ENCODE measurements at places on chromosomes 6 and 20.

GRCh38 chr6:138724015-138724414 lies 49.6 kb upstream of the CCDC28A start:
- DNase-seq = no peak

- no peak for DNase-seq
Measured at GRCh38 chr6:4608361-4609115, 167.7 kb upstream of the CDYL start.

DNA sequence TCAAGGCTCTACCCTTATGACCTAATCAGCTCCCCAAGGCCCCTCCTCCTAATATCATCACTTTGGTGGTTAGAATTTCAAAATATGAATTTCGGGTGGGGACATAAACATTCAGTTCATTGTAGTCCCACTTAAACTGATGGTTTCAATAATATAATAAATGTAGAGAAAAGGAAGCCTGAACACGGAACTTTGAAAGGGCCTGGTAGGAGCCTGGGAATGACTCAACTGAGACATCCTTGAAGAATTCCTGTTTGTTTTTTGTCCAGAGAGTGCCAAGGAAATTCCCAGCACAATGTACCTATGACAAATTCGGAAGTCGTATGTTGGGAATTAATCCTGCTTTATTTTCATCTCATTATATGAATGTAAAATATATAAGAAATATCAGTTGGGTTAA lies 457.9 kb downstream of the PLCB1 start:
- DNase-seq = no peak

DNA sequence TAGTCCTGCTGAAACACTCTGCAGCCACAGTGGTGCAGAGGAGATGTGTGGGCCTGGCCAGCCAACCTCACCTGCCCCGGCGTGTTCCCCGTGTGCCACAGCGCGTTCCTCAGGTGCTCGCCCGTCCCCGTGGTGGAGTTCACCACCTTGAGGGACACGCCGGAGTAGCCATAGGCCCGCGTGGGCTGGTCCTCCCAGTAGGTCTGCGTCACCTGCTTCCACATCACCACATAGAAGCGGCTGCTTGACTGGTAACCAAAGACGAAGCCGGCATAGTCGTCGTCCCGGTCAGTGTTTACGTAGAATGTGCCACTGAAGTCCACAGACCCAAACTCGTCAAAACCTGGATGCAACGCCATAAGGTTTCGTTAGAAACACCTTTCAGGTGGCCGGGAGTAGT lies 31.5 kb downstream of the THBS2 start:
- DNase-seq = no peak

GRCh38 chr20:6974838-6975237 lies 207.4 kb downstream of the BMP2 start:
- DNase-seq = no peak

DNA sequence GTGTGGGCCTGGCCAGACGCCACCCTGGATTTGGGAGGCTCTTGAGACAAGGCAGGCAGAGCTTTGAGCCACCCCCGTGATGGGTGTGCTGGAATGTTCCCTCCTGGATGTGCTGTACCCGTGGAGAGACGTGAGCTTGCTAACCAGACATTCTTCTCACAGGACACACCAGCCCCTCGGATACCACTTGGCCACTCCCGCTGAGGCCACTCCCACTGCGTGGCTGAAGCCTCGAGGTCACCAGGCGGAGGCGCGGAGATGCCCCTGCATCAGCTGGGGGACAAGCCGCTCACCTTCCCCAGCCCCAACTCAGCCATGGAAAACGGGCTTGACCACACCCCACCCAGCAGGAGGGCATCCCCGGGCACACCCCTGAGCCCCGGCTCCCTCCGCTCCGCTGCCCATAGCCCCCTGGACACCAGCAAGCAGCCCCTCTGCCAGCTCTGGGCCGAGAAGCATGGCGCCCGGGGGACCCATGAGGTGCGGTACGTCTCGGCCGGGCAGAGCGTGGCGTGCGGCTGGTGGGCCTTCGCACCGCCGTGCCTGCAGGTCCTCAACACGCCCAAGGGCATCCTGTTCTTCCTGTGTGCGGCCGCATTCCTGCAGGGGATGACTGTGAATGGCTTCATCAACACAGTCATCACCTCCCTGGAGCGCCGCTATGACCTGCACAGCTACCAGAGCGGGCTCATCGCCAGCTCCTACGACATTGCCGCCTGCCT lies 14.1 kb downstream of the SLCO4A1 start:
- DNase-seq = no peak

DNA sequence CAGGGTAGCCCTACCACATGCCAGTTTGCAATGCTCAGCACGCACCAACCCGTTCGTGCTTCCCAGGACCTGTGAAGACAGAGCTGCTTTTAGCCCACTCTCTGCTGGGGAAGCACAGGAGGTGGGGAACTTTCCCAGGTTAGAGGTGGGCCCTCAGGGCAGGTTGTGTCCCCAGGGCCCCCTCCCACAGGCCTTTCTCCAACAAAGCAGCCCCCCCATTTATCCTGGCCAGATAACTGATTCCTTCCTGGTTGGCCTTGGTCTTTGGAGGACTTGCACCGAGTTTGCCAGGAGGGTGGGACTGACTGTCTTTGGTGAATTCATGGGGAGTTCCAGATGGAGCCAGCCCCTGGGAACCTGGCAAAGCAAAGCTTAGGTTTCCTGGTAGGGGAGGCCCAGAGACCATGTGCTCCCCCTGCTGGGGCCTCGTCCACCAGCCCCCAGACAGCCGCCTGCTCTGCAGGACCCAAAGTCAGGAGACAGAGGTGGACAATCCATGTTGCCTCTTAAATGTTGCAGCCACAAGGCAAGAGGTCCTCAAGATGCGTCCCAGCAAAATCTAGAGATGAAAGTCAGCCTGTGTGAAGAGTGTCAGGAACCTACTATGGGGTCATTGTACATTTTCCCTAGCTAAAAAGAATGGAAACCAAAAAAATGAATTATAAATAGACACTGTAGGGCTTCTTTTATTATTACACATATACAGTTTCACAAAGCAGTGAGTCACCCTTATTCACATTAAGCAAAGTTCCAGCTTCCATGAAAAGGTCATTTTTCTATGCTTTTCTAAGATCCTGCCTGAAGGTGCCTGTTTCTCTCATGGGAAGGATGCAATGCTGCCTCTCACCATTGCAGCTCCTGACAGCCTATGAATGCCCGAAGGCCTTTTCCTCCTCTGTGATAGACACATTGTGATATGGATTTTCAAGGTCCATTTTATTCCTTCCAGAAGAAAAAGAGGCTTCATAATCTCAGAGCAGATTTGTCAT lies 497.8 kb downstream of the PREX1 start:
- DNase-seq = no peak

GRCh38 chr6:111423960-111424846 lies 58.8 kb downstream of the REV3L start:
- no peak for DNase-seq

DNA sequence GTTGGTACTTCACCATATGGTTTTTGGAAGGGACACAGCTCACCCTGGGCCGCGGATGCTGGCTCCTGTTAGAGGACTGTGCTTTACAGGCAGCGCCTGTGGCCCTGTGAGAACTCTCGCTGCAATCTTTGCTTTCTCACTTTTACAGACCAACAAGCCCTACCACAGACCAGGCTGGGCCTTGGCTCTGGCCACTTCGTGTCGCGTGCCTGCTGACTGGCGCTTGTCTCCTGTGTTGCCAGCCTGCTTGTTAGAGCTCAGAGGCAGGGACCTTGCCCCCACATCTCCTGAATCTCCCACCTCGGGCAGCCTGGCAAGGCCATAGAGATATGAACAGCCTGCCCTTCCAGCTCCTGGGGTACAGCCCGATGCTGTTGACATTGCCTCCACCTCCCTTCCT lies 56.1 kb downstream of the SYNJ2 start:
- no peak for DNase-seq

DNA sequence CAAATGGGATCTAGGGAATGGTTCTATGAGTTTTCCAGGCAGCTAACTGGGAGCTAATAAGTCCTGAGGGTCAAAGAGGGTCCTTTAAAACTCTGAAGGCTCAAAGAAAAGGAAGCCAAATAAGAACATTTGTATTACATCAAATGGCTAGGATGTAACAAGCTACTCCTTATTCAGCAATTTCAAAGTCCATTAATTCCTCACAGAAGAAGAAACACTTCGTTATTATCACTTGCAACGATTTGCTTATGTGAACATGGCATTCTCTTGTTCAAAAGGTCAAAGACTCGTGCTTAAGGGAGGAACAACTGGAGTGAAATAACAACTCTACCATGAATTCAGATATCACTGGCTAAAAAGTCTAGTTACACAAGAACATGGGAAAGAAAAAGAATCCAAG lies 70.8 kb upstream of the FBXO30 start:
- no peak for DNase-seq

- DNase-seq = no peak
Measured at GRCh38 chr6:37936150-37936549, 116.6 kb downstream of the ZFAND3 start.

GRCh38 chr6:140345935-140346334 lies 971.5 kb upstream of the CITED2 start:
- no peak for DNase-seq

DNA sequence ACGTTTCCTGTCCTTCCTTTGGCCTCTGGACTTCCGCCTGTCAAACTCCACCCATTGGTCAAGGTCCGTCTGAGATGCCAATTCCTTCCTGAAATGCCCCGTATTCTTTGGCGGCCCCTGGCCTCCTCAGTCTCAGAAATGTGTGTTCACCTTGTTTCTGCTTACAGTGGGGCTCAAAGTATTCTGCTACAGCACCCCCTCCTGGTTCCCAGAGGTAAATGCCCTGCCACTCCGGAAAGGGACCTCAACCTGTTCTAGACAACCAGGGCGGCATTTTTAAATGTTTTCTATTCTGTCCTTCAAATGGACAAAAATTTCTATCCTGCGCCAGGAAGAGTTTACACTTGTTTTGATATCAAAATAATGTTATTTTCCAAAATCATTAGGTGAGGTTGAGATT lies 12.1 kb upstream of the PAX1 start:
- DNase-seq = no peak
